SIG-M5 (cell line): ENCODE measurements at places on chromosomes 12 and 14.

- DNase-seq: no peak
Observed at GRCh38 chr12:50397117-50397650, 775 bp upstream of the FAM186A start.

- DNase-seq: no peak
Observed at GRCh38 chr12:16972923-16973770, 367.2 kb upstream of the LMO3 start.

- DNase-seq: no peak
Observed at GRCh38 chr14:81193924-81194633, 26.7 kb downstream of the GTF2A1 start.

DNA sequence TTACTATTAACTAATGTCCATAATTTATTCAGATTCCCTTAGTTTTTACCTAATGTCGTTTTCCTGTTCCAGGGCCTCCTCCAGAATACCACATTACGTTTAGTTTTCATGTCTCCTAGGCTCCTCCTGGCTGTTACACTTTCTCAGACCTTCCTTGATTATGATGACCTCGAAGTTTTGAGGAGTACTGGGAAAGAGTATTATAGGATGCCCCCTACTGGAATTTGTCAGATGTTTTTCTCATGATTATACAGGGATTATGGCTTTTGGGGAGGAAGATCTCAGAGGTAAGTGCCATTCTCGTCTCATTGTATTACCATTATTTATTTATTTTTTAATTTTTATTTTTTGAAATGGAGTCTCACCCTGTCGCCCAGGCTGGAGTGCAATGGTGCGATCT lies 17.7 kb upstream of the C1S start:
- DNase-seq: no peak

- no peak for DNase-seq
Observed at GRCh38 chr14:45743884-45744283, 490.9 kb upstream of the MIS18BP1 start.

DNA sequence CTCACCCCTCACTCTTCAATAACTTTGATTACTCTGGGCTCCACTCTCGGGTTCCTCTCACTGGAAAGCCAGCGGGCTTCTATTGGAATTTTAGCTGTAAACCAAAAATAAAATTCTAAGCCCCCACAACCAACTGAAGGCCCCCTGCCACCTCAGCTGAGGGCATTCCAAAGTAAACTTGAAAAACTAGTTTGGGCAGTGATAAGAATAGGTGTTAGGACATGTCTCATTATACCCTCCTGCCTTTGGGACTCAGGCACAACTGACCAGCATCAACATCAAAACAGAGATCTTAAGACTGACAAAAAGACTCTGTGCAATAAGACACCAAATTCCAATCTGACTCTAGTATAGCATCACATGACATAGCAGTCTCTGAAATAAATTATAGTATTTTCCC lies 11.9 kb upstream of the TSPAN9 start:
- DNase-seq: no peak

DNA sequence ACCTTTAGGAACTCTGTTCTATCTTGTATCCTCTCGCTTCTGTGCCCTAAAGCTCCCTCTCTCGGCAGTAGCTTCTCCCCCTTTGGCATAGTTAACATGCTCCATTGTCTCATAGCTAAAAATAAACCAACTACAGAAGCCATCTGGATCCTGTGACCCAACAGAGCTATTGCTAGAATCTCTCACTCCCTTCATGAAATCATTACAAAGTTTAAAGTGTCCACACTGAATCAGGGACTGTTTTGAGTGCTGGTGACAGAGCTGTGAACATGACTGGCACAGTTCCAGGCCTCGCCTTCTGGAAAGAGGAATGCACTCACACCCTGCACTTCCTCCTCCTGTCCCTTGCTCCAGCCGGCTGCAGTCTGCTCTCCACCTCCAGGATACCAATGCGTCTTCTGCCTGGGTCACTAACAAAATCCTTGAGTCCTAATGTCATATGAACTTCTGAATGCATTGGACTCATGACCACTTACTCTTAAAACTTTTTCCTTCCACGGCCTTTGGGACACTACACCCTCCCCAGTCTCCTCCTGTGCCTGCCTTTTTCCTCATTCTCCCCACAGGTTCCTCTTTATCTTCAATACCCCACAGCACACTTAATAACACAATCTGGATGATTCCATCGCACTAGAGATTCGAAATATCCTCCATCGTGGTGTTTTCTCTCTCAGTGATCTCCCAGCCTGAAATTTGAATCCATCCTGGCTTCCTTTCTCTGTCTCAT lies 13.2 kb downstream of the PLBD1 start:
- DNase-seq: no peak

DNA sequence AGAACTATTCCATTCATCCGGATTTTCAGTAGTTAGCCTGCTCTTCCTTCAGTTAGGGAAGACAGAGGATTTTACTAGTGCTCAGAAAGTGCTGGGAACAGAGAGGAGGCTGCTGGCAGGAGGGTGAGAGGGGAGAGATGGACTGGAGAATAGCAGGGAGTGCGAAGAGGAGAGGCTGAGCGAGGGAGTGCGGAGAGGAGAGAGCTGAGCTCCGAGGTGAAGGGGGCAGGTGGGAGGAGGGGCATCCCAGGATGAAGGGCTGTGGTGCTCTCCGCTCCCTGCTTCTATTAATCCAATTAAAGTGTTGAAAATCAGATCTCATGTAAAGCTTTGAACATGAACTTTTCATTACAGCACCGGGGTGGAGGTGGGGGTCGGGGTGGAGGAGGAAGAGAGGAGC lies 20.4 kb upstream of the SMOC1 start:
- DNase-seq: no peak

DNA sequence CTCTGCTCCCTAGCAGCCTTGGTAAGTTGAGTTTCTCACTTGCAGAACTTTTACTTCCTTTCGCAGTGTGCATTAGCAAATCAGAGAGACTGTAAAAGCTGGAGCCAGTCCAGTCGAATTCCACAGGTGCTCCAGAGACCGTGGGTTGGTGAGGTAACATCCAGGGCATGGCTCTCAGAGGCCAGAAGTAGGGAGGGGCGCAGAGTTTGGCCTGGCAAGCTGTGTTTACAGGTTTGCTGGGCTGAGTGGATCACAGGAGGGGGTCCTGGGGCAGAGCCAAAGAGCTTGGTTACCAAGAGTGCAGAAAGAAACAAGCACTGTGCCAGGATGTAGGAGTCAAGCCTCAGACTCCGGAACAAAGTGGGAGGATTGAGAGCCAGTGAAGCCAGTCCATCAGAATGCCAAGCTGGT lies 10.2 kb upstream of the BHLHE41 start:
- DNase-seq: no peak

- DNase-seq: no peak
Observed at GRCh38 chr12:30858471-30858870, 68.1 kb upstream of the TSPAN11 start.
